Spleen (tissue), 13 donors: ENCODE measurements at places on chromosomes 2 and 18. TPM values are rescaled to one million over a fixed set of nuclear protein-coding genes. Genes with fewer than 3 reads are reported as not detected.
A peak's percentile ranks its signal among the peaks of the same experiment; 100 is the strongest.

DNA sequence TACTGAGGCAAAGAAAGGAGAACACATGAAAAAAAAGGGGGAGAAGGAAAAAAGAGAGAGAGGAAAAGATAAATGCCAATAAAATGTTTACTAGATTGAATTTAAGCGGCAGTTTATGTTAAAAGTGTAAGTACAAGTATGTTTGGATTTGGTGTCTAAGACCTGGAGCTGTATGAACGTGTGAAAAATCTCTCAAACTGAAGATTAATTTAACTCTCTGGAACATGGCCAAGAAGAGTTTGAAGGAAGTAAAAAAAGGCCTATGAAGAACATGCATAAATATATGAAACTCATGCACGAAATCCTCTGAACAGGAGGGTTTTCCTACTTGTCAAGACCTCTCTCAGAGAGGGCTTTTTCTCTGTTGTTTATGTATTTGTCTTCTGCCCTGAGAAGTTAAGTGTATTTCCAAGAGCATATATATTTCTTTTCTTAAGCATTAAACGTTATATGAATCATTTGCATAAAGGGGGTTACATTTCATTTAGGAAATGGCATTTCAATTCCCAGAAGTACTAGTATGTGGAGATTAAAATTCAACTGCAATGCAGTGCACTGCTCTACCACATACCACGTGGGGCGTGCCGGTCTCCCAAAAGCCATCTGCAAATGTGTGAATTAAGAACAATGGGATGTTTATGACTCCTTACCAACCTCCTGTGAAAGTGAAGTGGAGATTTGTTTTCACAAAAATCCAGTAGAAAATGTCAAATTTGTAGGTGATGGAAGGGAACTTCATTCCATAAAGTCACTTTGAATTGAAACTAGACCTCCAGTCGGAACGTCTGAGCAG is 281.1 kb upstream of the TRIB2 start:
- no peaks in the 10 kb centered on the region for H3K27me3 ChIP-seq
- no peak overlapping the region for H3K27ac ChIP-seq
- DNase-seq: no peak
- no peak overlapping the region for H3K4me3 ChIP-seq
- peaks cover 9% of the 10 kb centered on the region for H3K4me1 ChIP-seq

DNA sequence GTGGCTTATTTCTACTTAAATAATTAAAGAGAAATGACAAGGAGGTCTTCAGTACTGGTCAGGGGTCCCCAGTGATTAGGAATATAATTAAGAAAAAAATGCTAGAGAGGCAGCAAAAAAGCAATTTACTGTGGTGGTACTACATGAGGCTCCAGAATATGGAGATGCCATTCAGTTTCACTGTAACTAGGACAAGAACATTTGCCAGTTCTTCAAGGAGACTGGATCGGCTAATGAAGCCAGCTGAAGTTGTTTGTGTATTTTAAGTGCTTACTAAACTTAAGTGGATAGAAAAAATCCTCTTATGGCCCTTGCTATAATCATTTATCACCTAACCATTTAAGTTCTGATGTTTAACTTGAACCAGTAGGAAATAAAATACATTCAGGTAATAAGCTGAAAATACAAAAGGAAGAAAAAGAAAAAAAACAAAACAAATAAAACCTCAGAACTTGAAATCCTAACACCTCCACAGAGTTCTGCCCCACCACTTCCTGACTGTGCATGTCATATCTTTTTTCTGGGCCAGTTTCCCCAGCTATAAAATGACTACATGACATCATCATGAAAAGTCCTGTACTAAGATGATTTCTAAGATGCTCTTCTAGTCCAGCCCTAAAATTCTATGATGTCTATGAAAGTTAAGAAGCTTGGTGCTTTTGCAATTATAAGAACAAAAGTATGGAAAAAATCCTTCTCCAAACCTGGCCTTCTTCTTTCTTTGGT is 98.0 kb downstream of the TRABD2A start:
- no peaks in the 10 kb centered on the region for H3K36me3 ChIP-seq
- H3K27ac ChIP-seq: peak overlapping the region; percentile 78
- DNase-seq: no peak
- H3K4me3 ChIP-seq: no peak overlapping the region

DNA sequence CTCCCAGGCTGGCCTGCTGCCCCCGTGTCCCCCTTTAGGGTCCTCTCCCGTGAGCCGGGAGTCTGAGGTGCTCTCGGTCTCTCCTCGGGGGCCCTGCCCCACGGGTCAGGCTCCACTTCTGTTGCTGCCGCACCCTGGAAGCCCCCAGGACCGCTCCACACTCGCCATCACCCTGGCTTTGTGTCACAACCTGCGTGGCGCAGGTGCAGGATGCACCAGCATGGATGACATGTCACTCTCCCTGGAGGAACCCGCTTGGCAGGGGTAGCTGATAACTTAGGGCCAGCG is 10.8 kb upstream of the ARHGEF4 start:
- no peak overlapping the region for H3K4me3 ChIP-seq
- H3K27me3 ChIP-seq: no peaks in the 10 kb centered on the region
- H3K4me1 ChIP-seq: peaks cover 10% of the 10 kb centered on the region
- no peaks in the 10 kb centered on the region for H3K36me3 ChIP-seq

- no peaks in the 10 kb centered on the region for H3K36me3 ChIP-seq
- H3K27me3 ChIP-seq: no peaks in the 10 kb centered on the region
- H3K4me3 ChIP-seq: peak overlapping the region; percentile 13
Observed at GRCh38 chr2:235669983-235670962, 176.4 kb downstream of the AGAP1 start.

GRCh38 chr2:550860-551567 is 126.2 kb downstream of the TMEM18 start:
- H3K27ac ChIP-seq: no peak overlapping the region
- H3K27me3 ChIP-seq: peaks cover 3% of the 10 kb centered on the region
- H3K4me1 ChIP-seq: no peaks in the 10 kb centered on the region
- no peak for DNase-seq
- H3K4me3 ChIP-seq: no peak overlapping the region

DNA sequence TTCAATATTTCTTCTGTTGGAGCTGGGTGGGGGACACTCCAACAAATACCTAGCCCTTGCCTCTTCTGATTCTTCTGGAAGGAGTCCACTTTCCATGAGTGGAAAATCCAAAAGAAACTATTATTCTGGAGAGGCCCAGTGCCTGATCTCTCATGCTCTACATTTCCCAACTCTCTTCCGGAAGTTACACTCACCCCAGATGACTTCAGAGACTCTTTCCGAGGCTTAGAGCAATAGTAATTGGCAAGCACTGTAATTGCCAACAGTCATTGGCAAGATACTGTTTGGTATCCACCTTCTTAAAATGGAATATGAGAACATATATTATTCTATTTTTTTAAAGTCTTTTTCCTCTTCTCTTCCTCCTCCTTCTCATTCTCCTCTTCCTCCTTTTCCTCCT is 60.5 kb upstream of the CYRIA start:
- DNase-seq: no peak
- no peaks in the 10 kb centered on the region for H3K4me1 ChIP-seq
- H3K27ac ChIP-seq: no peak overlapping the region
- H3K36me3 ChIP-seq: no peaks in the 10 kb centered on the region
- H3K4me3 ChIP-seq: no peak overlapping the region

DNA sequence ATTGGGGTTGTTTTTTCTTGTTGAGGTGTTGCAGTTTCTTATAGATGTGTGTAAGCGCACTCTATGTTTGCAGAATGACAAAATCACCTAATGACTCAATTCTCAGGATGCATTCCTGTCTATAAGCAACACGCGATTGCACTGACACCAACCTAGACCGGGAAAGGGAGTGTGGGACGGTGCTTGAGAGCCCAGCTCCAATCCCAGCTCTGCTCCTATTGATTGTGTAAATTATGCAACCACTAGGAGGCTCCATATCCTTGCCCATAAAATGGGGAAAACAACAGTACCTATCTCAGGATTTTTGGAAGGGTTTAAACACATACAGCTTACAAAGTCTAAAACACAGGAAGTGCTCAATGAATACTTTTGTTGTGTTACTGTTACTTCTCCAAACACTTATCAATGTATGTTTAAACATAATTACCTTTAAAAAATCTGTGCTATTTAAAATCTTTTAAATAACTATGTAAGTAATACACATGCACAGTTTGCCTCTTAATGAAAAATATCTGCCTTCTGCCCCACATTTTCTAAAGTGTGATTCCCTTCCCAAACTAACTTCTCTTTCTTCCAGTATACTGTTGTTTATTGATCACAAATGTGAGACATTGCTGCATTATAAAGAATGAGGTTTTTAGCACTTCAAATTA is 132.5 kb downstream of the SPHKAP start:
- DNase-seq: no peak
- H3K4me3 ChIP-seq: no peak overlapping the region
- no peaks in the 10 kb centered on the region for H3K27me3 ChIP-seq

- H3K27ac ChIP-seq: no peak overlapping the region
- no peaks in the 10 kb centered on the region for H3K27me3 ChIP-seq
- DNase-seq: no peak
- H3K4me3 ChIP-seq: no peak overlapping the region
Observed at GRCh38 chr2:205858881-205859441, 176.7 kb downstream of the NRP2 start.

DNA sequence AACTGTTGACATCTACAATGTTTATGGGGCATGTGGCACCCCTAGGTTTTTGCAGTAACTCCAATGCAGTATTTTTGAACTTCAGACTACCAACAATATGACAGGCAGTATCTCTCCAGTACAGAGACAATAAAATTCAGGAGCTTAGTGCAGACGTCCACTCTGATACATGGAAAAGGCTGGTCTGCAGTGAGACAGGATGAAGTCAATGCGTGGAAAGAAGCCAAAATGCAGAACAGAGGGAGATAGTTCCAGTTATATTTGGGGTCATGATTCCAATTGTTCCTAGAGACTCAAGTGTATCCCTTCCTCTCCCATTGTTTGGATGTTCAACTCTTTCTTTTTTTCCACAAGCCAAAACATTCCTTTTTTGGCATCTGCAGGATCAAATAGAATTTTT is 18.7 kb upstream of the SMAD2 start:
- no peaks in the 10 kb centered on the region for H3K27me3 ChIP-seq
- H3K27ac ChIP-seq: no peak overlapping the region
- no peaks in the 10 kb centered on the region for H3K36me3 ChIP-seq
- peaks cover 13% of the 10 kb centered on the region for H3K4me1 ChIP-seq
- no peak for DNase-seq
- H3K4me3 ChIP-seq: no peak overlapping the region

DNA sequence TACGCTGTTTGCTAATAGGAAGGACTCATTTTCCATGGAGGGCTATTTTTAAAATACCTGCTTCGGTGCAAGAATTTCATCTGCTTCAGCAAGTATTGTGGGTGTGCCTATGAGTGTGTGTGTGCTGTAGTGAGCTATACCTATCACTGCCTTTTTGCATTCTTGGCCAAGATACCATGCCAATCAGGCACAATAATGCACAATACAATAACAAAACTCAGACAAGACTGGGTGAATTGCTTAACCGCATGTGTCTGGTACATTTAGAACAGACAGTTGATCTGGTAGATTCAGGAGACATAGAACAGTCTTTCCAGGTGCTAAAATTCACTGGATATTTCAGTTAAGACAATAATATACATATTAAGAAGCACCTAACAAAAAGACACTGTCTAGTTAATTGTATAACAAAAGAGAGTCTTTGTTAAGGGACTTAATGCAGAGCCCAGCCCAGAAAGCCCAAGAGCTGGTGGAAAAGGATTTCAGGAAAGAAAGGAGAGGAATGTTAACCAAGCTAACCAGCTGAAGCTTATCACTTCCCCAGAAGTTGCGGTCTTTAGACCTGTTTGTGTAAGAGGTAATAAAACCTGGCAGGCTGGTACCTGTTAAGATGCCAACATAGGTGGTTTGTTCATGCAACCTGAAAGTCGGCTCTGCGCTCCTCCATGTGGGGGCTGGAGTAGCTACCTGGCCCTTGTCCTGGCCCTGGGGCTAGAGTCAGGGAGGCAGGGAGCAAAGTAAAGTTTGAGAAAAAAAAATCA is 153.3 kb upstream of the RBMS1 start:
- no peak overlapping the region for H3K27ac ChIP-seq
- DNase-seq: no peak
- no peaks in the 10 kb centered on the region for H3K36me3 ChIP-seq
- H3K4me3 ChIP-seq: no peak overlapping the region

GRCh38 chr2:232249096-232249495 is 129.5 kb upstream of the ALPP start:
- DNase-seq: no peak
- no peak overlapping the region for H3K27ac ChIP-seq
- H3K36me3 ChIP-seq: no peaks in the 10 kb centered on the region
- no peaks in the 10 kb centered on the region for H3K4me1 ChIP-seq

GRCh38 chr18:51643483-51643882 is 446.0 kb upstream of the MEX3C start:
- DNase-seq: no peak
- H3K27me3 ChIP-seq: no peaks in the 10 kb centered on the region
- no peaks in the 10 kb centered on the region for H3K4me1 ChIP-seq
- no peak overlapping the region for H3K27ac ChIP-seq
- H3K4me3 ChIP-seq: no peak overlapping the region

DNA sequence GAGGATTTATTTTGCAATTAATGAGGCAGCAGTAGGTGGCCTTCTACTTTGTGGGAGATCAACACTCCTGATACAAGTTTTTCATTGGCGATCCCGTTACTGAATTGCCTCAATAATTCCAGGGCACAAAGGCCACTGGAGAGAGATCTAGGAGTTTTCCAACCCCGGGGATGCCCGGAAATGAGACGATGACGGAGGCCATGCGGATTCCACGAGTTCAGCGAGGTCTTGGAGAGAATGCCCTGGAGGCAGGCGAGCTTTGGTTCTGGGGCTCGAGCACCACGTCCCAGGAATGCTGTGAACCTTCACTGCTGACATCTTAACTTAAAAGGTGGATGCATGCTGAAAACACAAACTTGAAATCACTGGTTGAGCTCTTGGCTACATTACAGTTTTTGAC is 74.2 kb downstream of the LDLRAD4 start:
- no peaks in the 10 kb centered on the region for H3K4me1 ChIP-seq
- DNase-seq: no peak
- no peaks in the 10 kb centered on the region for H3K36me3 ChIP-seq

- no peaks in the 10 kb centered on the region for H3K4me1 ChIP-seq
- H3K27me3 ChIP-seq: no peaks in the 10 kb centered on the region
- DNase-seq: no peak
- H3K27ac ChIP-seq: peak overlapping the region; percentile 32
Observed at GRCh38 chr18:79169958-79170555, 100.9 kb downstream of the ATP9B start.

DNA sequence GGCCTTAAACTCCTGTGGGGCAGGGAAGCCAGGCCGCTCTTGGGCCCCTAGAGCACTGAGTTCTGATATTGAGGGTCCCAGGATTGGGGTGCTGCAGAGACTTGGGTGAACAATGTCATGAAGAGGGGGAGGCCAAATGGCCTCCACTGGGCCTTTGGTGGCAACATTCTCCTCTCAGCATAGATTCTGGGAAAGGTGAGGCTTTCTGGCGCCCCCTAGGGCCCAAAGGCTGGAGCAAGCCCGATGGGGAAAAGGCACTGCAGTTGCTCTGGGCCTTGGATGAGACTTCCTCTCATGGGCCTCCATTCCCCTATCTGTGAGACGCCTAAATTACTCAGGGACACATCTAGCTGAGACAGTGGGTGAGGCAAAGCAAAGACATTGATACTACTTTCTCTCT is 84.8 kb downstream of the ACAA2 start:
- H3K4me1 ChIP-seq: no peaks in the 10 kb centered on the region
- H3K36me3 ChIP-seq: no peaks in the 10 kb centered on the region
- no peaks in the 10 kb centered on the region for H3K27me3 ChIP-seq
- no peak overlapping the region for H3K27ac ChIP-seq

The GPR39 gene
- not detected for total RNA-seq

The LRRC30 gene
- total RNA-seq: not detected

The CPO gene
- total RNA-seq: not detected

The IMMT gene
- total RNA-seq: 75.5 TPM

The SP140L gene
- total RNA-seq: 76.5 TPM
